ENCODE measurements at places on chromosomes 12 and 14.

DNA sequence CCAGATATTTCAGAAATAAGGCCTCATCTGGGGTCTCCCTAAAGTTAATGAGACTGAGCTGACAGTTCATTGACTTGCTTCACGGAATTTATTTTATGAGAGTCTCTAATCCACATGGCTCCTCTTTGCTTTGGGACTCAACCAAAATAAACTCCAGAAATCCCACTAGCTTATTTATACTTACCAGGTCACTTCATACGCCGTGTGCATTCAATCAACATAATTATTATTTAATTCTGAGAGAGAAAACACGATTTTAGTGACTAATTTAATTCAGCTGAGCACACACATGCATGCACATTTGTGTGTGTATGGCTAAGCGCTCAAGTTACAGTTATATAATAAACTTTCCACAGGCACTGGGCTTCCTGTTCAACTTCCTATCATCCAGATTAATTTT, 333.4 kb upstream of the CCDC196 start:
- DNase-seq, result no peak

DNA sequence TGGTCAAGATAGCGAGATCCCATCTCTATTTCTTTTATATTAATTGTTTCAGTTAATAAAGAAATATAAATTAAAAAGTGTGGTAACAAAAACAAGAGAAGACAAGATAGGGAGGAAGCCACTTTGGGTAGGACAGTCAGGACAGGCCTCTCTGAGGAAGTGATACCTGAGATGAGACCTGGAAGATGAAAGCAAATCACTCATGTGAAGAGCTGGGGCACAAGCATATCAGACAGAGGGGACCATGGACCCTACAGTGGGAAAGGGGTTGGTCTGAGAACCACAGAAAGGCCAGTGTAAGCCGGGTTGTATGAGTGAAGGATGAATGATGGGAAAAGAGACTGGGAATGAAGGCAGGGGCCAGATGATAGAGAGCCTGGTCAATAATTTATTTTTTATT, 1.8 kb upstream of the MED6 start:
- no peak for DNase-seq

GRCh38 chr14:101050901-101051490, 147.5 kb upstream of the RTL1 start:
- no peak for DNase-seq

DNA sequence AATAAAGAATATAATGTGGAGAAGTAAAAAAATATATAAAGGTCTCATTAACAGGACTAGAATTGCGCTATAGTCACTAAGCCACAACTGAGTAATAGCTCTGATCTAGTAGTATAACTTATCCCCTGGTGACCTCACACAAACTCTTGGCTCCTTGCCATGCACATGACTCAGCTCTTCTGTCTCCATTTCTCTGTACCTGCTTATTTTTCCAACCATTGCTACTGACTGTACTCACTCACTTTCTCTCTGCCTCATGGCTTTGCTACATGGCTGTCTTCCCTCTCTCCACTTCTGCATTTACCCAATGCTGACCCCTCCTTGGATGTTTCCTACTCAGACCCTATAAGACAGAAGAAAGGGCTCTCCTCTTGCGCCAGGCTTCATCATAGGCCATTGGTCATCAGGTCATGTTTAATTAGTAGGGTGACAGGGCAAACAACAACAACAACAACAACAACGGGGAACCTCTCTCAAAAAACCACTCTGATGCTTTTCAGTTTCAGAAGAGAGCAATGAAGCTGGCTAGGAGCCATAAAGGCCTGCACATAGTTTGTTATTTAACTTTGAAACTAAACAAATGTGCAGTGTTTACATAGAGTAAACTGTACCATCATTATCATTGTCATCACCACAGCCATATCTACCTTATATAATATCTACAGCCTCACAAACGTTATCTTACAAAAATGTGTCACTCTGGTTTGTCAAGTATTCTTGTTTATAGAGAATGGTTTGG, 25.6 kb upstream of the KRAS start:
- DNase-seq, result peak; percentile 77

DNA sequence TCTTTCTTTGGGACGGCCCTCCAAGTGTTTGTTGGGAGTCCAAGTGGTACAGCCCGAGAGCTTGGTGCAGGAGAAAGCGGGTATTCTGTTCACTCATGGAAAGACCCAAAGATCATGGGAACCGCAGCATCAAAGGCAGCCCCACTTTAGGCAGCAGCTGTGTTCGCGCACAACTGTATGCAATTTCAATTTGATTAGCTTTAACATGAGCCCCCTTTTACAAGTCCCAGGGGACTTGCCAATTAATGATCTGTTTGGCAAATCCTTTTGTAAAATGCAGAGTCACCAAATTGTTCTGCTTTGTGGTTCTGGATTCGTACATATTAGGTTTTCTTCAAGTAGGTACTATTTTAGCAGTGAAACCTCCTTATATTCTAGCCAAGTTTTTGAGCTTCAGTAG, 217.7 kb downstream of the AACS start:
- no peak for DNase-seq

GRCh38 chr12:128603573-128604115, 220.1 kb downstream of the SLC15A4 start:
- DNase-seq, result no peak

DNA sequence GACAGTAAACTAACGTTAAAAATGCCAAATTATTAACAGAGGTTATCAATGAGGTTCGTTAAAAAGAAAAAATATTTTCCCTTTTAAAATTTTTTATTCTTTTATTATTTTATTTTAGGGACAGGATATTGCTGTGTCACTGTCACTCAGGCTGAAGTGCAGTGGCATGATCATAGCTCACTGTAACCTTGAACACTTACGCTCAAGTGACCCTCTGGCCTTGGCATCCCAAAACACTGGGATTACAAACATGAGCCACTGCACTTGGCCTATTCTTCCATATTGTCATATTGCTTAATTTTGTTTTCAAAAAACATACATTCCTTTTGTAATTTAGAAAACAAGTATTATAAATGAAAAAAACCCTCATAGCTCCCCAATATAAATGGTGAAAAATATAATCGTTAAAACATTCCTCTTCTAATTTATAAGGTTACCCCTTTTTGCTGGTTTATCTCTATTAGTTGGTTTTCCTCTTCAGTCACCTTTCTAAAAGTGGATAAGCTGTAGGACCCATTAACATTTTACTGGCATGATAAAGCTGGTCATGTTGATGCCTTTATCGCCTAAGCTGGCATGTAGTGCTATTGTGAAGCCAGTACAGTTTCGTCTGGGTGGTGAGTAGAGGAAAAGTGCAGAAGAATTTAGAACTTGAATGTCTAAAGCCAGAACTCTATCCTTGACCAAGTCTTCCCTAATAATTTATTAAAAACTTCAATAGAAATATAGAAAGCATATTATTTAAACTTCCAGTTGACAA, 27.6 kb downstream of the PDE3A start:
- DNase-seq, result no peak

- DNase-seq, result no peak
These were observed 1.7 kb downstream of the TRHDE start for GRCh38 chr12:72273851-72274351.

GRCh38 chr12:6532051-6532926, 2.0 kb upstream of the GAPDH start:
- peak; percentile 83 for DNase-seq

- DNase-seq, result no peak
These were observed 46.9 kb upstream of the NOS1 start for GRCh38 chr12:117408161-117408791.

DNA sequence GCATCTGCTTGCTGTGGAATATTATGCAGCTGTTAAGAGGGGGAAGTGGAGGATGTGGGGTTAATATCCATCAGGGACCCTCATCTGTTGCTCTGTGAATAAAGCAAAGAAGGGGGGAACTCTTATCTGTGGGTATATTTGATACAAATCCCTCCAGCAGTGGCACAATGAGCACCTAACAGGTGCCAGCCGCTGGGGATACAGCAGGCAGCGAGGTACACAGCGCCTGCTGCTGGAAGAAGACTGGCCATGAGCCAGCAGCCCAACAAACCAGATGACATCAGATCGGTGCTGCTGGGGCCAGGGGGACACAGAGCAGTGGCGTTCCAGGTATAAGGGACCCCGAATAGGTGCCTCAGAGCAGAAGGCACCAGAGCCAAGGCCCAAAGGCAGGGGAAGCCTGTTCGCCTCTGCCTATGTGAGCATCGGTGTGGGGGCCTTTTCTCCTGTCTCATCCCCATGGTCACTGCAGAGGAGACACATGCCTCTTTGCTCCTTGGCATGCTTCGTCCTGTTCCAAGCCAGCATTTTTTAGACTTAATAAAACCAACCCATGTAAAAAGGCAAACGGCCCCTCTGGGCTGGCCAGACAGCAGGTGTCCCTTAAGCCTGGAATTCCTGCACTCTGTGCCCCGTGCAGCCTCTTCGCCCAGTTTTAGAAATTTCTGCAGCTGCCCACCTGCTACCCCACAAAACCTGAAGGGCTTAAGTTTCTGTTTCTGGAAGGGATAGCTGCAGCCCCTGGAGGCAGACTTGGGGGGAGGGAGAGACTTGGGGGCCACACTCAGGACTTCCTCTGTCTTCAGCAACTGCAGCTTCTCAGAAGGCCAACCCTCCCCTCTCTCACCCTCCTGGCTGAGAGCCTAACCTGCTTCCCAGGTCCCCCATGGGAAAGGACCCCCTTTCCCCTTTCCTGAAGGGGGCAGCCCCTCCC, 1.6 kb upstream of the CKB start:
- DNase-seq, result no peak

- DNase-seq, result no peak
These were observed 188.7 kb upstream of the ARID2 start for GRCh38 chr12:45540661-45541341.

- no peak for DNase-seq
These were observed 33.4 kb upstream of the TMTC1 start for GRCh38 chr12:29816874-29817725.

DNA sequence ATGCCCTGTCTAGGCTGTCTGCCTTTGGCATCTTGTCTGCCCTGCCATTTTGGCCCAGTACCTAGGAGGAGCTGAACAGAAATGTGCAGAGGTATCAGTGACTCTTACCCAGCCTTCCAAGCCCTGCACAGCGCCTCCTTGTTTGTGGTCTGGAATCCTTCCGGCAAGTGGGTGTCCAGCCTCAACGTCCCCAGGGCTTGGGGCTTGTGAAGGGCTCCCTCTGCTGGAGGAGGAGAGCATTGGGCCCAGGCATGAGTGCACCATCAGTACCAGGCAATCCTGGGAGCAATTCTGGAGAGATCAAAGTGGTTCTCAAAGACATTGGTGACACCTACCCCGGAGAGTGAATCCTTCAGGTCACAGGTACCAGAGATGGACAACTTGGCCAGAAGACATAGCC, 2.4 kb upstream of the TCL1B start:
- DNase-seq, result peak; percentile 25

- DNase-seq, result no peak
These were observed 79.6 kb downstream of the PITPNM2 start for GRCh38 chr12:123071099-123071800.

- no peak for DNase-seq
These were observed 13.1 kb downstream of the COPZ1 start for GRCh38 chr12:54337854-54338650.

- no peak for DNase-seq
These were observed 1.9 kb downstream of the SGPP1 start for GRCh38 chr14:63725786-63726460.

DNA sequence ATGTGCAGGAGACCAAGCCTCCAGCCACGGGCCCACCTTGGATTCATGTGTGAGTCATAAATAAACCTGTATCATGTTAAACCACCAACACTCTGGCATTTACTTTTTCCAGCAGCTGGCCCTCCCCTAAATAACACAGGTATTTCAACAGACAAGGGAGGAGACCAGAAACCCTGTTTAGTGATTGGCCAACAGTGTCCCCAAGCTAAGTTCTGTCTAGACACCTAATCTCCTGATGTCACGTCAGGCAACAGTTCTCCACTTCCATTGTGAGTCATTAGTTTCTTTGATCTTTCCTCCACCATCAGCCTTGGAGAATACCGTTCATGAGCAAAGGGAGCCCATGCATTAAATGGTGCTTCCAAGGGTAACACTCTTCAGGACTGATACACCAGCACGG, 196.9 kb downstream of the TMEM132C start:
- DNase-seq, result no peak

- DNase-seq, result no peak
These were observed 10.6 kb downstream of the FICD start for GRCh38 chr12:108525681-108526080.

- DNase-seq, result no peak
These were observed 269.6 kb downstream of the ADGRD1 start for GRCh38 chr12:131223171-131223761.

DNA sequence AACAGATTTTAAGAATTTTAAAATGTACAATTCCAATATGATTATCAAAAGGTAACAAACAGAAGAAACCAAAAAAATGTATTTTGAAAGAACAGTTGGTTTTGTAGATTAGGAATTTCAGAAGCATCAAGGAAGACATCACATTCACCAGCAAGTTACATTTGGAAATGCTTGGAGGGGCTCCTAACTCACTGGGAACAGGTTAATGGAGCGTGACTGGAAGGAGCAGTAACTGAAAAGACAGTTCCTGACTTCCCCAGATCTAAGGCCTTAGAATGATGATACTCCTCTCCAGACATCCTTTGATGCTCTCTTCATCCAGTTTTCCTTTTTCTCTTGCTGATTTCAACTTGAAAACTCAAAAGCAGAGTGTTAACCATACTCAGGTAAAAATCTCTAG, 220.0 kb upstream of the EGLN3 start:
- no peak for DNase-seq
